Activated CD4-positive, alpha-beta T cell treated with anti-CD3 and anti-CD28 coated beads, Interleukin-2, amount 50 U/mL, for 16 hours (primary cell): ENCODE measurements at places on chromosomes 16 and 17.

- DNase-seq, result no peak
Observed at GRCh38 chr16:79439901-79440300, 160.6 kb downstream of the MAF start.

GRCh38 chr17:62900096-62900495, 65.9 kb upstream of the TANC2 start:
- DNase-seq, result no peak

DNA sequence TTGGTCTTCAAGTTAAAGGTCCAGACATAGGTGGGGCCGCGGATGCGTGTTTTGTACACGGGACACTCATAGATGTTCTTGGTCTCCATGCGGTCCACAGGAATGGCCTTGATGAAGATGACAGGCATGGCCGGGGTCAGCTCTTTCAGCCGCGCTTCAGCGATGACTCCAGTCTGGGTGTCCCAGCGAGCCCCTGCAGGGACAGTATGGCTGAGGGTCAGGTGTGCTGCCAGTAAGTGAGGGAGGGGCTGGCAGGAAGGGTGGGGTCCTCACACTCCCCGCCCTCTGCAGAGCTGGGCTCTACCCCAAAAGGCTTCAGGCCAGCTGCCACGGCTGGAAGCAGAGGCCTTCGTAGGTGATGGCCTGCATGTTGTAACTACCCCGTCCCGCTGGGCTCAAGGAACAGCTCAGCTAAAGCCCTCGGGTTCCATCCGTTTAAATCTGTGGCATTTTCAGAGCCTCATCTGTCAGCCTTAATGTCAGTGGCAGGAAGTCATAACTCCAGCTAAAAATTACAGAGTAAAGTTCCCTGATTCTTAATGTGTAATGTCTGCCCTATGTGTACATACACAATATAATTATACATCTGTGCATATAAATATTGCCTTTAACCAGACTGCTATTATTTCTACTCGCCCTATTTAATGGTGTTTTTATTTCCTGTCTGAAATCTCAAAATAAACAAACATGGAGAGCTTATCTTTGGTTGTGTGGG, 45.7 kb downstream of the PGS1 start:
- no peak for DNase-seq

GRCh38 chr17:53806473-53806872, 16.3 kb upstream of the KIF2B start:
- DNase-seq, result no peak

DNA sequence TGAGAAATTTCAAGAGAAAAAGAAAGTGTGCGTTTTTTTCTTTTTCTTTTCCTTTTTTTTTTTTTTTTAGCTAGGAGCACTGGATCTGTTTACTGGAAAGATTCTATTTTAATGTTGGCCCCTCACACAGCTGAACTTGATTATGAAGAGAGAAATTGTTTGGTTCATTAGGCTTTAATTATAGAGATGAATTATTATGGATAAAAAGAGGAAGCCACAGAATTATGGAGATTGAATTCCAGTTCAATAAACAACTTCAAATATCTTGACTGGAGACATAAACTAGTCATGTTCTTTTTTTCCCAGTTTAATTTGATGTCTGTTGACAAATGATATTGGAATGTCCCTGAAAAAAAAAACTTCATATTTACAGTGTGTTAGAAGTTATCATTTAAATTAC, 152.0 kb upstream of the HS3ST3A1 start:
- DNase-seq, result no peak

DNA sequence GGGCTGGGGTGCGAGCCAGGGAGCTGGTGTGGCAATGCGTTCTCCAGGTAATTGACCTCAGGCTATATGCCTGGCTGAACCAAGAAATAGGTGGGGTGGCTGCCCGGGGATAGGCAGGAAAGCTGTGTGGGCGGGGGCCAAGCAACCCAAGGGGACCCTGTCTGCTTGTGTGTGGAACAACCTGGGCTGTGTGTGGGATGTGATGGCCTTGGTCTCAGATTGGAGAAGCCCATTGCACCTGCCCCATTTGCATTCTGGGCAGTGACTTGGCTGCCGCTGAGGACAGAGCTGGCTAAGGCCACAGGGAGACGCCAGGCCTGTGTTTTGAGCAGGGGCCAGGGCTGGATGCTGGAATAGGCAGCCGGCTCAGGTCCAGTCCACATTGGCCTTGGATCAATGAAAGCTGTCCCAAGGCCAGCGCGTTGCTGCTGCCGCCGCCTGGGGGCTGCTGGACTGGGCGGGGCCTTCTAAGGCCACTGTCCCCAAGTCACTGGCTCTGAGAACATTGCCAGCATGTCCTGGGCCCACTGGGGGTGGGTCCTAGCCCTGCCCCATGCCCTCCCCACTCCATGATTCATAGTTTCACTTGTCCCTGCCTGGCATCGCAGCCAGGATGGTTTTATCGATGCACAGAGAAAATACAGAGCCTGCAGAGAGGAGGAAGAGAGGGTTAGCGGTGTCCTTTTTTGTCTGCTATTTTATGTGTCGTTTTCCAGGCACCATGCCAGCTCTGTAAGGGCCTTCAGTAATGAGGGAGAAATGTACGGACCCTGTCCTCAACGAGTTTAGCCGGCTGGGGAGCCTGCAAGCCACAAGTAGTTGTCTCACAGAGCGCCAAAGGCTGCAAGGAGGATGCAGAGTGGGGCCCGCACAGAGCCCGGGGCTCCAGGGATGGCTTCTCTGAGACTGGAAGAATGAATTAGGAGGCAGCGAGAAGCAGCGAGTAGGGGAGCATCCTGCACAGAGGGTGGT, 43.9 kb downstream of the NKD1 start:
- no peak for DNase-seq
